ENCODE measurements at places on chromosomes 1 and 21. TPM values are rescaled to one million over a fixed set of nuclear protein-coding genes. Genes with fewer than 3 reads are reported as not detected.

DNA sequence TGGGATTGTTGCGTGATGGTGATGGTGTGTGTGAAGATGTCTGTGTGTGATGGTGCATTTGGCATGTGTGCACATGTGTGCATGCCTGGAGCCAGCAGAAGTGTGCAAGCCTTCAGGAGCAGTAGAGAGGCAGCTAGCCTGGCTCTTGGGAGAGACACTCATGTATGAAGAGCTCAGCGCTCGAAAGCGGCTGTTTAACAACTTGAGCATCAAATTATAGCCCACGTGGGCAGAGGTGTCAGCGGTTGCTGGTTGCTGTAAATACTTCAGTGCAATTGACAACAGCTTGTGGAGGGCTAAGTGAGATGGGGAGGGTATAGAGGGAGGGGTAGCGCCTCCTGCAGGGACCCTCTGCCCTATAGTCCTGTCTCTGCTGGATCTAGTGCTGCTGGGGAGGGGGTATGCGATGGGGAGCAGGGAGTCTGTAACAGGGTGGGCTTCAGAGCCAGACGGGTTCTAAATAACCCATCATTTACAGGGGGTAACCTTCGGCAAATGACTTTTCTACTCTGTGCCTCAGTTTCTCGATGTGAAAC, 21.5 kb downstream of the FOXD2 start:
- no peak for DNase-seq

GIPC2 gene
- polyA plus RNA-seq: 30.1 TPM

GRCh38 chr1:161735837-161736236, 13.7 kb upstream of the DUSP12 start:
- no peak for DNase-seq

- DNase-seq: no peak
These were observed 19.4 kb downstream of the COL6A1 start for GRCh38 chr21:46000731-46001641.

- DNase-seq: peak; percentile 78
These were observed 5.1 kb upstream of the LAMTOR5 start for GRCh38 chr1:110412576-110412975.

APP gene
- 319 TPM for polyA plus RNA-seq

DNA sequence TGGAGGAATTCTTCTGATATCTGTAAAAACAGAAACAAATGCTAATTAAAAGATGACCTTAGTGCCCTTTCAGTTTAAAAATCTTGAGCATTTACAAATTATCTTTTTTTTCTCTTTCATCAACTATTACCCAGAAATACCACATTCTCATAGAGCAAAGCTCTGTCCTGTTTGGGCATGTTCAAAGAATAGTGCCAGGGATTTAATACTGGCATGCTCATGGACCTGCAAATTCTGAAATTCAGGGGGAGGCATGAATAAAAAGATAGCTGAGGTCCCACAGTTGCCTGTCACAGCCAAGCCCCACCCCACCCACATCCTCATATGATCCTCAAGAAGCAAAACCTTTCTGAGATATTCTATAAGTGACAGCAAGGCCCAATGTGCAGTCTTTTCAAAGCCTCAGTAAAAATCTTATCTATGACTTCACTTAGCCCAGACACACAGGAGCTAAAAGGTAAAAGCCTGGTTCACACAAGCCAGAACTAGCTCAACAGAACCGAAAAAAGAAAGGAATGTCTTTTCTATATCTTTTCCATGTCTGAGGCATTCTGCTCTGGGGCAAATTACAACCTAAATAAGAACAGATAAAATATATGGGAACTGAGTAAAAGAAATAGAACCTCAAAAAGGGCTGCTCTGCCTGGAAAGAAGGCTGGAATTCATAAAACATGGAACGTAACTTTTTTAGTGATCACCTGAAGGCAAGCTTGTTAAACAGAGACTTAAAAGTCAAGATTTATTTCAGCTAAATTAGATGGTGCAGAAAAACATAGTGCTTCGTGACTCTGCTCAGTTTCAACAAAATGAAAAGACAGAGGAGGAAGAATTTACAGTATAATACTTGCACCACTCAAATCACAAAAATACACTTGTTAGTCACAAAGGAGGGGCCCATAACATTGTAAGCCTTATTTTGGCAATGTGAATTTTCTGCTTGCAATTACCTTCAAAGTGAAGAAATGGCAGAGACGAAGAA, 11.0 kb downstream of the WLS start:
- DNase-seq: no peak

SLC6A17 gene
- polyA plus RNA-seq: not detected

All from small intestine (tissue), 16 donors.